ENCODE measurements at places on chromosomes 5 and 9. TPM values are rescaled to one million over a fixed set of nuclear protein-coding genes. Genes with fewer than 3 reads are reported as not detected.

MYO10 gene
- 114 TPM for total RNA-seq

NIM1K gene
- total RNA-seq: not detected

ANKDD1B gene
- 0.73 TPM for total RNA-seq

ANXA2R gene
- not detected for total RNA-seq

DRD1 gene
- total RNA-seq: not detected

OR1J4 gene
- total RNA-seq: not detected

C5orf58 gene
- total RNA-seq: not detected

TBC1D2 gene
- total RNA-seq: 7.7 TPM

TEX48 gene
- not detected for total RNA-seq

QRFP gene
- total RNA-seq: not detected

PCDHB10 gene
- total RNA-seq: 0.89 TPM

C6 gene
- total RNA-seq: not detected

SPRY4 gene
- total RNA-seq: 177 TPM

IFNA2 gene
- total RNA-seq: not detected

COL27A1 gene
- total RNA-seq: 12.9 TPM

HMGCR gene
- 381 TPM for total RNA-seq

CDC20B gene
- total RNA-seq: not detected

ALDOB gene
- total RNA-seq: not detected

LPAR1 gene
- 3.8 TPM for total RNA-seq

F12 gene
- 2.9 TPM for total RNA-seq

HACD4 gene
- total RNA-seq: 2.2 TPM

MCC gene
- 10.1 TPM for total RNA-seq

CDH9 gene
- 0.31 TPM for total RNA-seq

SH3GLB2 gene
- total RNA-seq: 64.3 TPM

SVEP1 gene
- total RNA-seq: 0.63 TPM

FUT7 gene
- not detected for total RNA-seq

CCDC107 gene
- total RNA-seq: 2.4 TPM

KCNN2 gene
- 24.7 TPM for total RNA-seq

TICAM2 gene
- total RNA-seq: not detected

GLE1 gene
- 22.1 TPM for total RNA-seq

CARD6 gene
- 0.23 TPM for total RNA-seq

CCNI2 gene
- 0.74 TPM for total RNA-seq

ITK gene
- not detected for total RNA-seq

STPG3 gene
- total RNA-seq: not detected

FAM221B gene
- not detected for total RNA-seq

CDKN2A gene
- 4.0 TPM for total RNA-seq

IDNK gene
- not detected for total RNA-seq

RGMB gene
- 34.3 TPM for total RNA-seq

FAM151B gene
- not detected for total RNA-seq

ADAMTS13 gene
- total RNA-seq: 3.1 TPM
